HTR-8/SVneo (cell line): ENCODE measurements at places on chromosomes 2 and 18.
A peak's percentile ranks its signal among the peaks of the same experiment; 100 is the strongest.

DNA sequence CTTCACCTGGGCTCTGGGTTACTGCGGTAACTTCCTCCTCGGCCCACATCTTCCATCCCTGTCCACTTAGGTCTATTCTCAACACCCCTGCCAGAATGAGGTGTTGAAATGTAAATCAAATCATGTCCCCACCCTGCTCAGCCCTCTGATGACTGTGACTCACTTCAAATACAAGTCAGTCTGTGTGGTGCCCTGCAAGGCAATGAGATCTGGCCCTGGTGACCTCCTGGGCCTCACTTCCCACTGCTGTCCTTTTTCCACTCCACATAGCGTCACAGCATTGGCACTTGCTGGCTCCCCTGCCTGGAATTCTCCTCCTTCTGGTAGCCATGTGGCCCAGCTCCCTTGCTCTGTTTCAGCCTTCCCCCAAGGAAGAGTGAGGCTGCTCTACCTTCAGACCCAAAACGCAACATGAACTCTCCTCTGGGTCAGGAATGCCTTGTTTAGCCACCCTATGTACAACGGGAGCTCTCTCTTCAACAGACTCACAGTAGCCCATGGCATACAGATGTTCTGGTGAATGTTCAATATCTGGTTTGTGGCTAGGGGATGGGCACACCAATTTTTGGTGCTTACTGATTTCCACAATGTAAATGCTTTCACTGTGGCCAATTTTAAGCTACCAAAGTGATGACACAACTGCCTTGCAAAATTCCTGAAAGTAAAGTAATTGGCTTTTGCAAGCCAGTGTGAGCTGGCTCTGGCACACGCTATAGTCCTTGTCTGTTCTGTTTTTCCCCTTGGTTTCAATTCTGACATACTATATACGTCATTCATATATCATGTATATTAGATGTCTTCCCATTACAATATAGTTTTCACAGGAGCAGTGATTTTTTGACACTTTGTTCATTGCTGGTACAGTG is 550.3 kb upstream of the HS6ST1 start:
- DNase-seq = no peak

DNA sequence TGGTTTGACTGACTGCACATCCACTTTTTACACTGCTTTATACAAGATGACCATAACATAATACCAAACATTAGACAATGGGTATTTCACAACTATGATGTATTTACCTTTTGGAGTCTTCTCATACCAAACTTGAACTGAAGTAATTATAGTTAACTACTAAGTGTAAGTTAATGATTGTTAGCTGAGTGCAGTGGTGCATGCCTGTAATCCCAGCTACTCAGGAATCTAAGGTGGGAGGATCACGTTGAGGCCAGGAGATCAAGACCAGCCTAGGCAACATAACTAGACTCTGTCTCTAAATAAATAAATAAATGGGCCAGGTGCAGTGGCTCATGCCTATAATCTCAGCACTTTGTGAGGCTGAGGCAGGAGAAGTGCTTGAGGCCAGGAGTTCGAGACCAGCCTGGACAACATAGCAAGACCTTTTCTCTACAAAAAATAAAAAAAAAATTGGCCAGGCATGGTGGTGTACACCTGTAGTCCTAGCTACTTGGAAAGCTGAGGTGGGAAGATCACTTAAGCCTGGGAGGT is 44.9 kb upstream of the ORC2 start:
- no peak for DNase-seq

DNA sequence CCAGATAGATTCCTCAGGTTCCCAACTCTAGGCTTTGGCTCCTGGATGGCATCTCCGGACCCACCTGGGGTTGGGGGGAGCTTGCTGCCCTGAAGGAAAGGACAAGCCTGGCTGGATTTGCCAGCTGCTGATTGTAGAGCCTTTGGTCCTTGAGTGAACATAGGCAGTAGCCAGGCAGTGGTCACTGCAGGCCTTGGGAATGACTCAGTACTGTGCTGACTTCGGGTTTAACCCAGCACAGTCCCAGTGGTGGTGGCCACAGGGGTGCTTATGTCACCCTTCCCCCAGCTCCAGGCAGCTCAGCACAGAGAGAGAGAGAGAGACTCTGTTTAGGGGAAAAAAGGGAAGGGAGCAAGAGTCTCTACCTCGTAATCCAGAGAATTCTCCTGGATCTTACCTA is 27.7 kb upstream of the ACTR2 start:
- no peak for DNase-seq

- peak; percentile 12 for DNase-seq
Observed at GRCh38 chr2:76268902-76269620, 558.3 kb upstream of the GCFC2 start.
